ENCODE measurements at places on chromosomes 13 and 19. TPM values are rescaled to one million over a fixed set of nuclear protein-coding genes. Genes with fewer than 3 reads are reported as not detected.
A peak's percentile ranks its signal among the peaks of the same experiment; 100 is the strongest.

Gene LRG1
- 2.0 TPM for total RNA-seq

Gene DMWD
- 41.0 TPM for total RNA-seq

Gene CFAP97D2
- not detected for total RNA-seq

Gene C19orf33
- total RNA-seq: 26.3 TPM

Gene PCSK4
- 5.8 TPM for total RNA-seq

Gene ZNF709
- total RNA-seq: 9.0 TPM

DNA sequence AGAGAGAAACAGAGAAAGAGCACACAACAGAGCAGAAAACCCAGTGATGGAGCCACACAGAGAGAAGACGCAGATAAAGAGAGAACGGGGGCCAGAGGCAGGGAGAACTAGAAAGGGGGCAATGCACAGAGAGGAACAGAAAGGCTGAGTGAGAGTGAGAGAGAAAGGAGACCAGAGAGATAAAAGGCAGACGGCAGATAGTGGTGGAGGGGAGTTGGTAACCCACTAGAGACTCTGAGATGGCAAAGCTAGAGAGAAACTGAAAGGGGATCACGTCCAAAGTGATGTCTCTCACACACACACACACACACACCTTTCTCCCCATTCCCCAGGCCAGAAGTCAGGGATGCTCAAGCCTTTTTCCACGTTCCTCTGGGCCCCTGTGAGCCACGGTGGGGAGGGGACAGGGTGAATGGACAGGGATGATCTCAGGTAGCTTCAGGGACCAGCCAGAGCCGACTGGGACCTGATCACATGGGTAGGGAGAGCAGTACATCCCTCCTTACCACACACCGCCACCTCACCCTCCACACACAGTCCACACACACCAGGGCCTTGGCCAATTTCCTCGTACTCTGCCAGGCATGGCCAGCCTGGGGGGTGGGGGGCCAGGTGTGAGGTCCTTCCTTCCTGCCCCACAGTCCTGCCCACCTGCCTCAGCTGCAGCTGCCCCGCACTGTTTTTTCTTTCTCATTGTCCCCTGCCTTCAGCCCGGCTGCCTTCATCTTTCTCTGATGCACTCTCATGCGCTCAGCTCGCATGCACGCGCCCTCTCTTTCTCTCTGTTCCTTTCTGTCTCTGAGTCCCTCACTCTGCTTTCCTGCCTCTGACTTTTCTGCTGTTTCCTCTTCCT lies 22.5 kb upstream of the POU2F2 start:
- no peak for DNase-seq
- no peak overlapping the region for H3K4me3 ChIP-seq
- no peaks in the 10 kb centered on the region for H3K4me1 ChIP-seq
- H3K27ac ChIP-seq: no peak overlapping the region
- H3K27me3 ChIP-seq: no peaks in the 10 kb centered on the region

GRCh38 chr13:81760316-81760715 lies 1419.4 kb upstream of the SPRY2 start:
- H3K4me1 ChIP-seq: no peaks in the 10 kb centered on the region
- no peaks in the 10 kb centered on the region for H3K36me3 ChIP-seq
- H3K4me3 ChIP-seq: no peak overlapping the region

GRCh38 chr13:51704399-51705313 lies 99.3 kb downstream of the DHRS12 start:
- H3K27me3 ChIP-seq: no peaks in the 10 kb centered on the region
- no peaks in the 10 kb centered on the region for H3K4me1 ChIP-seq
- no peak overlapping the region for H3K27ac ChIP-seq
- DNase-seq: no peak

DNA sequence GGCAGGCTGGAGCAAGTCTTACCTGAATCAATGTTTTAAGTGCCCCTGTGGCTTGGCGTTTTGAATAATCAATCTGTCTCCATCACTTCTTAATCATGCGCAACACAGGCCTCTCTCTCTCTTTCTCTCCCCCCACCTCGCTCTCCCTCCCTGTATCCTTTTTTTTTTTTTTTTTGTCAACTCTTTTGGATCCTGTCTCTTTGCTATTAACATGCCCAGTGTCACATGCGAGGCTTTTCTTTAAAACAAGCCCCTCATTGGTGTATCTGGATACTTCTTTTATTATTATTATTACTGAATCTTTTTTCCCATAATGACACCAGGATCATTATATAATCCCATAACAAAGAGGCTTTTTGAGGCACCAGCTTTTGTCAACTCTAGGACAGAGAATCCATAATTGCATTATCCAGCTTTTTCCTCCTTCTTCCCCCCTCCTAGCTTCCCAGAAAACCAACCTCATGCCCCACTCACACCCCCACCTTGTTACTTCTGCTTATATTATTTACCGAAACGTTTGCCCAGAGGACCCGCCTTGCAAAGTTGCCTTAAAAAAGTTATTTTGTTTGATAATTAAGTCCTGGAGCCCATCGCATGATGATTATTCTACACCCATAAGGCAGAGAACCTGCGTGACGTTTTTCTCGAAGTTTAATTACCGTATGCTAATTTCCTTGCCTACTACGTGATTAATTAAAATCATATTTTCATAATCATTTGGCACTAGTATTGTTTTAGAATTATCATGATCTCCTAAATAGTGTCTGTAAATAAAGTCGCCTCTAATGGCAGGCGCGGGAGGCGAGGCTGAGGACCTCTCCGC lies 148.1 kb upstream of the ZNF536 start:
- H3K36me3 ChIP-seq: no peaks in the 10 kb centered on the region
- H3K4me1 ChIP-seq: peaks cover 27% of the 10 kb centered on the region
- DNase-seq: no peak

DNA sequence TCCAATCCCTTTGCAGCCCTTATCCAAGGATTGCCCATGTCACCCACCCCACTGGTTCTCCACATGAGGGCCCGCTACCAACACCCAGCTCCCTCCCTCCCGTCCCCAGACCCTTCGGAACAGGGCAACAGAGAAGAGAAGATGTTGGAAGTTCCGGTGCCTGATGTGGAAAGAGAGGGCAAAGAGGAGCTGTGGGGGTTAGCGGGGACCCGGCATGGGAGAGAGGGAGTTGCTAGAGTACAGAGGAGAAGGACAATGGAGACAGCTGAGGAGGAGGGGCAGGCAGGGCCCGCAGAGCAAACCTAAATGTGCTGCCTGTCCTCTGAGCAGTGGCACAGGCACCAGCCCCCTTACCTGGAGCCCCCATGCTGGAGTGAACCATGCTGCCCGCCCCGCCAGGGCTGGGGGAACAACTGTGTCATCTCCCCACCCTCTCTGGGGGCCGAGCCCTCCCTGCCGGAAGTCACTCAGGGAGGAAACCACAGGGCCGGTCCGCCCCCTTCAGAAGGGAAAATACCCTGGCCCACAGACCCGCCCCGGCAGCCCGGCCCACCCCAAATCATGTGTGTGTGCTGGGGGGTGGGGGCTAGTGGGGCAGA lies at the start of gene POU2F2:
Gene POU2F2 (minus strand): TSS at position 417 of the 599 bp plus-strand sequence. CDS start 35 bp downstream, at position 382.
- H3K4me1 ChIP-seq: peaks cover 13% of the 10 kb centered on the region
- peaks cover 9% of the 10 kb centered on the region for H3K27me3 ChIP-seq
- H3K4me3 ChIP-seq: no peak within 1 kb of the TSS
- no peak within 1 kb of the TSS for H3K27ac ChIP-seq
- peak; percentile 13 for DNase-seq

DNA sequence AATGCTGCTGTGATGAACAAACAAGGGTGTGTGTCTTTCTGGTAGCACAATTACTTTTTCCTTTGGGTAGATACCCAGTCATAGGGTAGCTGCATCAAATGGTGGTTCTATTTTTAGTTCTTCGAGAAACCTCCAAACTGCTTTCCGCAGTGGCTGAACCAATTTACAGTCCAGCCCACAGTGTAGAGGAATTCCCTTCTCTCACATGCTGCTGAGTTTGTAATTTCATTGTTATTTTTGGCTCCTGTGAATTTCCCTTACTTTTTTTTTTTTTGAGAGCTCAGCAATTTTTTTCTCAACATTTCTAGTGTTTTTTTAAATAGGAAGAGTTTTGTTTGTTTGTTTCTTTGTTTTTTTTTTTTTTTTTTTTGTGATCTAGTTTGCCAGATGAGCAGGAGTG lies 37.5 kb upstream of the ADGRE1 start:
- H3K27ac ChIP-seq: no peak overlapping the region
- no peaks in the 10 kb centered on the region for H3K36me3 ChIP-seq
- no peaks in the 10 kb centered on the region for H3K27me3 ChIP-seq
- DNase-seq: no peak
- H3K4me1 ChIP-seq: no peaks in the 10 kb centered on the region

GRCh38 chr13:70736622-70737317 lies 628.5 kb upstream of the KLHL1 start:
- no peaks in the 10 kb centered on the region for H3K36me3 ChIP-seq
- no peaks in the 10 kb centered on the region for H3K27me3 ChIP-seq
- no peak overlapping the region for H3K27ac ChIP-seq

GRCh38 chr13:111422348-111422747 lies 101.9 kb downstream of the TEX29 start:
- H3K27ac ChIP-seq: no peak overlapping the region
- H3K4me3 ChIP-seq: no peak overlapping the region
- H3K36me3 ChIP-seq: no peaks in the 10 kb centered on the region
- DNase-seq: peak; percentile 8
- H3K4me1 ChIP-seq: no peaks in the 10 kb centered on the region

- peak; percentile 31 for DNase-seq
- H3K36me3 ChIP-seq: no peaks in the 10 kb centered on the region
- H3K27ac ChIP-seq: peak overlapping the region; percentile 100
- H3K4me1 ChIP-seq: peaks cover 93% of the 10 kb centered on the region
Measured at GRCh38 chr19:38684078-38684861, 36.8 kb downstream of the ACTN4 start.

- H3K4me1 ChIP-seq: no peaks in the 10 kb centered on the region
- no peak overlapping the region for H3K4me3 ChIP-seq
- no peak for DNase-seq
Measured at GRCh38 chr13:51715613-51716012, 88.3 kb downstream of the DHRS12 start.

DNA sequence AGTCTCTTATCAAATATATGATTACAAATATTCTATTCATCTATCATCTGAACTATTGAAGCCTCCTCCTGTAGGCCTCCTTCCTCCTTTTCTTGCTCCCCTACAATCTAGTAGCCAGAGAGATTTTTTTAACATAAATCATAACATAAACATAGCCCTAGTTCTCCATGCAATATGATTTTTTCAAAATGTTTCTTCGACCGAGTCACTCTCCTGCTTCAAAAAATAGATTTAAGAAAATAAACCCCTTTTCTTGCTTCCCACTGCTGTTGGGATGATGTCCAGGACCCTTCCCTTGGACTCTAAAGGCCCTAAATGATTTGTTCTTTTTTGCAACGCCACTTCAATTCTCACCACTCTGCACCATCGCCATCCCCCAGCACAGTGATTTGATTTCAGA lies 319.7 kb upstream of the TSHZ3 start:
- DNase-seq: no peak
- H3K4me1 ChIP-seq: no peaks in the 10 kb centered on the region
- no peaks in the 10 kb centered on the region for H3K36me3 ChIP-seq
- no peaks in the 10 kb centered on the region for H3K27me3 ChIP-seq
- no peak overlapping the region for H3K4me3 ChIP-seq
- no peak overlapping the region for H3K27ac ChIP-seq

- H3K27me3 ChIP-seq: no peaks in the 10 kb centered on the region
- H3K36me3 ChIP-seq: no peaks in the 10 kb centered on the region
- H3K4me1 ChIP-seq: no peaks in the 10 kb centered on the region
- H3K27ac ChIP-seq: no peak overlapping the region
- no peak overlapping the region for H3K4me3 ChIP-seq
Measured at GRCh38 chr13:86840250-86841191, 830.6 kb upstream of the SLITRK5 start.

- no peak overlapping the region for H3K27ac ChIP-seq
- no peak for DNase-seq
- no peaks in the 10 kb centered on the region for H3K27me3 ChIP-seq
- no peak overlapping the region for H3K4me3 ChIP-seq
- H3K4me1 ChIP-seq: peaks cover 42% of the 10 kb centered on the region
Measured at GRCh38 chr19:34314437-34315313, 50.3 kb upstream of the GPI start.

GRCh38 chr19:13938301-13939064 lies at the start of gene PODNL1:
TSS of gene PODNL1 (minus strand) at chr19:13938417. CDS start at chr19:13938181, 236 bp downstream.
- DNase-seq: no peak
- peaks cover 8% of the 10 kb centered on the region for H3K27me3 ChIP-seq
- H3K4me3 ChIP-seq: no peak within 1 kb of the TSS
- no peaks in the 10 kb centered on the region for H3K36me3 ChIP-seq
- no peaks in the 10 kb centered on the region for H3K4me1 ChIP-seq

DNA sequence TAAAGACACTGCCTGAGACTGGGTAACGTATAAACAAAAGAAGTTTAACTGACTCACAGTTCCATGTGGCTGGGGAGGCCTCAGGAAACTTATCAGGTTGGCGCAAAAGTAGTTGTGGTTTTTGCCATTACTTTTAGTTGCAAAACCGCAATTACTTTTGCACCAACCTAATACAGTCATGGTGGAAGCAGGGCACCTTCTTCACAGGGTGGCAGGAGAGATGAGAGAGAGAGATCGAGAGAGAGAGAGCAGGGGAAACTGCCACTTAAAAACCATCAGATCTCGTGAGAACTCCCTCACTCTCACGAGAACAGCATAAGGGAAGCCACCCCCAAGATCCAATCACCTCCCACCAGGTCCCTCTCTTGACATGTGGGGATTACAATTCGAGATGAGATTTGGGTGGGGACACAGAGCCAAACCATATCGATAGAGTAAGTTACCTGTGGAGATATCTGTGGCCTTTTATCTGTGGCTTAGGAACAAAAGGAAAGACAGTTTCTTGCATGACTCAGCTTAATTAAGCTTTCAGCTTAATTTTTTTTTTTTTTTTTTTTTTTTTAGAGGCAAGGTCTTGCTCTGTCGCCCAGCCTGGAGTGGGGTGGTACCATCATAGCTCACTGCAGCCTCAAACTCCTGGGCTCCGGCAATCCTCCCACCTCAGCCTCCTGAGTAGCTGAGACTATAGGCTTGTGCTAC lies 7.6 kb upstream of the CABP5 start:
- H3K4me1 ChIP-seq: no peaks in the 10 kb centered on the region
- no peaks in the 10 kb centered on the region for H3K36me3 ChIP-seq
- H3K27me3 ChIP-seq: no peaks in the 10 kb centered on the region

DNA sequence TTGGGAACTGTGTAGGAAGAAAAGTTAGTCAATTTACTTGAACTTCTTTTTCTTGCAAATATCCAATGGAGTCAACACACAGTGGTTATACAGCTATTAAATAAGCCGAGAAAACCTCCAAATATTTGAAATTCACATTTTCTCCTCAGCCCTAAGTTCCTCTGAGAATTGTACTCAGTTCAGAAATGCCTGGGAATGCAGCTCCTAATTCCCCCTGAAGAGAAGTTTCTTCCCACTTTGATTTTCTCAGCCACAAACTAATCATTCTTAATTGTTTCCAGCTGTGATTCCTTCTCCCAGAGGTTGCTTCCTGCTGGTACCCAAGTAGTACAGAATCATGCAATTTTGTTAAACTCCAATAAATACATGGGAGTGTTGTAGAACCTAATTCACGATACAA lies 246.1 kb upstream of the MIR17HG start:
- no peaks in the 10 kb centered on the region for H3K4me1 ChIP-seq
- DNase-seq: no peak
- no peaks in the 10 kb centered on the region for H3K27me3 ChIP-seq
- H3K36me3 ChIP-seq: no peaks in the 10 kb centered on the region
- H3K27ac ChIP-seq: no peak overlapping the region
- H3K4me3 ChIP-seq: no peak overlapping the region

DNA sequence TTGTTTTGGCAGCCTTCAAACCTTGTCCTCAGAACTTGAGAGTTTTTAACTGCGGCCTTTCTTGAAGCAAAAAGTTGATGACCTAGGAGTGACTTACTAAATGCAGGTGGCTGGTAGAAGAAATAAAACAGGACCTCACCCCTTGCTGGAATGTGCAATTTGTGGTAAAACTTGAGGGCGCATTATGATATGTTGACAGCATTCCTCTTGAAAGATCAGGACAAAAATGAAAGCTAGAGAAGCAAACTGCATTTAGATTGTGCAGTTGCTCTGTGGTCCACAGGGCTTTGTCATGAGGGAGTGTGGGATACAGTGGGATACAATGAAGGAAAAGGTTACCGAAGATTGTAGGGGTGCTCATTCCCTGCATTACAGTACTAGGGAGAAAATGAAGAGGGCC lies 504.2 kb downstream of the GPC6 start:
- no peak overlapping the region for H3K27ac ChIP-seq
- H3K27me3 ChIP-seq: no peaks in the 10 kb centered on the region
- H3K36me3 ChIP-seq: no peaks in the 10 kb centered on the region
- H3K4me1 ChIP-seq: peaks cover 4% of the 10 kb centered on the region
